ENCODE measurements at places on chromosomes 4 and X. TPM values are rescaled to one million over a fixed set of nuclear protein-coding genes. Genes with fewer than 3 reads are reported as not detected.

The OPRPN gene
- total RNA-seq: not detected

The F9 gene
- total RNA-seq: not detected

The ZNF141 gene
- 23.9 TPM for total RNA-seq

The HELQ gene
- 10.8 TPM for total RNA-seq

The NHSL2 gene
- 4.8 TPM for total RNA-seq

The EFNB1 gene
- total RNA-seq: 81.5 TPM

The DCAF12L2 gene
- total RNA-seq: not detected

The CHRDL1 gene
- 9.0 TPM for total RNA-seq

The HNRNPD gene
- total RNA-seq: 120 TPM

The MGARP gene
- total RNA-seq: 0.29 TPM

The ASMT gene
- total RNA-seq: 0.35 TPM

The KDM6A gene
- total RNA-seq: 36.5 TPM

The NWD2 gene
- total RNA-seq: 1.3 TPM

The TMEM271 gene
- total RNA-seq: not detected

The MAGEB17 gene
- 0.22 TPM for total RNA-seq

The CCDC110 gene
- 1.8 TPM for total RNA-seq

The RASL11B gene
- total RNA-seq: 0.76 TPM

The CCKAR gene
- total RNA-seq: 0.44 TPM

The HTRA3 gene
- 2.5 TPM for total RNA-seq
